ENCODE measurements at places on chromosomes 7 and 10. TPM values are rescaled to one million over a fixed set of nuclear protein-coding genes. Genes with fewer than 3 reads are reported as not detected.

- DNase-seq, result peak; percentile 64
These were observed 95.8 kb upstream of the AGBL3 start for GRCh38 chr7:134890246-134891240.

GRCh38 chr7:90709501-90710465, 113.7 kb downstream of the CDK14 start:
- DNase-seq, result peak; percentile 45

GRCh38 chr7:87874066-87874465, 2.1 kb downstream of the SLC25A40 start:
- no peak for DNase-seq

DNA sequence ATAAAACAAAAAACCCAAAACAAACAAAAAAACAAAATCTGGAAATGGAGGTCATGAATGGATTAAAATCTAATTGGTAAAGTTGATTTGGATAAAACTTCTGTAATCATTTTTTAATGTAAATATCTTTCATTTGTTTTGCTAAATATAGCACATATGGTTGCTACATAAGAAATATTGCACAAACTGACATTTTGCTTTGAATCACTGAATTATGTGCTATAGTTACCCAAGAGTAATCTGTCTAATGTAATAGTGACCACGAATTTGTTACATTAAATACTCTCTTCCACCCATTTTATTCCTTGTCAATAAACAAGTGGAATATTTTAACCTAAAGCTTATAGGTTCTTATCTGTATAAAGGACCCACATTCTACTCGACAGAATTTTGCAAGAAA, 6.2 kb downstream of the CFAP58 start:
- no peak for DNase-seq

DNA sequence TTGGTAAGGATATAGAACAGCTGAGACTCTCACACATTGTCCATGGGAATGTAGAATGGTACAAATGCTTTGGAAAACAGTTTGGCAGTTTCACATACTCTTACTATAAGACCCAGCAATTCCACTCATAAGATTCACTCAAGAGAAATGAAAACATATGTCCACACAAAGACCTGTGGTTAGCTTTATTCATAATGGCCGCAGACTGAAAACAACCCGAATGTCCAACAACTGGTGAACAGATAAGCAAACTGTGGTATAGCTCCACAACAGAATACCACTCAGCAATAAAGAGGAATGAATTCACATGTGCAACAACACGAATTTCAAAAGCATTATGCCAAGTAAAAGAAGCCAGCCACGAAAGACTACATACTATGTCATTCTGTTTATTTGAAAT, 33.5 kb upstream of the CUL1 start:
- DNase-seq, result no peak

DNA sequence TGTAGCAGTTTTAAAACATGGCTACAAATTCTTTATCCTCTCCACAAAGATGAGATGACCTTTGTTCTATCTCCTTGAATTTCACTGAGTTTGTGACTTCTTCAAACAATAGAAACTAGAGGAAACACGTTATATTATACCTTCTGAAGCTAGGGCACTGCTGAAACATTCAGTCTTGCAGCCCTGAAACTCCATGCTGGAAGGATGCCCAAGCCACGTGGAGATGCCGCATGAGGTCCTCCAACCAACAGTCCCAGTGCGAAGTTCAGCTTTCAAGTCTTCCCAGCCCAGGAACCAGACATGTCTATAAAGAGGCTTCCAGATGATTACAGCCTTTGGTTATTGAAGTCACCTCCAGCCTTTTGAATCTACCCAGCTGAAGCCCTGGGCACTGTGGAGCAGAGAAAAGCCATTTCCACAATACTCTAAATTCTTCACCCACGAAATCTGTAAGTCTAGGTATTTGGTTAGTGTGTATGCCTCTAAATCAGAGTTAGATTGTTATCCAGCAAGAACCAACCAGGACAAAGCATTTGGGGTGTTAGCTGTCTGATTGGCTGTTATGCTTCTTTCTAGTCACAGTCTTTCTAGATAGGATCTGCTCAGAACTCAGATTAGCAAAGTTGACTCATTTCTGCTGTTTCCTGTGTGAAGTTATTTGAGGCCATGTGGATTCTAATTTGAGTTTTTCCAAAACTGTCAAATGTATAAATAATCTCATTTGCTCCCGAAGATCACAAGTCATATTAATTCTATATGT, 186.5 kb upstream of the TMEM72 start:
- no peak for DNase-seq

NPSR1 gene
- 4.4 TPM for total RNA-seq

PSAP gene
- total RNA-seq, result 366 TPM

PRSS37 gene
- not detected for total RNA-seq

OPN1SW gene
- total RNA-seq, result 0.45 TPM

FXYD4 gene
- total RNA-seq, result not detected

CALHM1 gene
- not detected for total RNA-seq

MKI67 gene
- 13.6 TPM for total RNA-seq

SPOCK2 gene
- 118 TPM for total RNA-seq

SORCS3 gene
- 14.8 TPM for total RNA-seq

Data from cerebellum (tissue), 4 donors.